Stimulated activated CD4-positive, alpha-beta T cell treated with anti-CD3 and anti-CD28 coated beads, TNF-alpha, amount 100 ng/mL, for 48 hours (primary cell): ENCODE measurements at places on chromosomes 16 and 17.

DNA sequence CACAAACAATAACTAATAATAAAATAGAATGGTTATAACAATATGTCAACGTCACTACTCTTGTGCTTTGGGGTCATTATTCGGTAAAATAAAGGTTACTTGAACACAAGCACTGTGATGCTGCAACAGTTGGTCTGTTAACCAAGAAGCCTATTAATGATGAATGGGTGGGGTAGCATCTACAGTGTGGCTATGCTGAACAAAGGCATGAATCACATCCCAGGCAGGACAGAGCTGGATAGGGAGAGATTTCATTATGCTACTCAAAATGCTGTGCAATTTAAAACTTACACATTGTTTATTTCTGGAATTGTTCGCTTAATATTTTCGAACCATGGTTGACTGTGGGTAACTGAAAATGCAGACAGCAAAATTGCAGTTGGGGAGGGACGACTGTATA, 9.1 kb upstream of the HS3ST2 start:
- no peak for DNase-seq

DNA sequence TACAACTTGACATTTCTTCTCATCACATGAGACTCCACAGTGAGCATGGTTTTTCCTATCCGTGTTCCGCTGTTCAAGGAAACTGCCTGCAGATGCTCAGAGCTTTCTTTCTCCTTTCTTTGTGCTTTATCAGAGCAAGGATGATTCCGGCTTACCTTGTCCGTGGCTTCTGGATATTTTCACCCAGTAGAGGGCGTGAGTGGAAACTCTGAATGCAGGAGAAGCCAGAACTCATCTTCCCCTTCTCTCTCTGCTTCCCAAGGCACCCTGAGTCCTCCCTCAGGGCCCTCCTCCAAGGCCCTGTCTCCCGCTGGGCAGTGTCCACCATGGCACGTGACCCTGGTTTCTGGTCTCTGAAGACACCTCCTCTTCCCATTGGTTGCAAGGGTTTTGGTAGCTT, 721.1 kb upstream of the RBFOX1 start:
- DNase-seq, result no peak

DNA sequence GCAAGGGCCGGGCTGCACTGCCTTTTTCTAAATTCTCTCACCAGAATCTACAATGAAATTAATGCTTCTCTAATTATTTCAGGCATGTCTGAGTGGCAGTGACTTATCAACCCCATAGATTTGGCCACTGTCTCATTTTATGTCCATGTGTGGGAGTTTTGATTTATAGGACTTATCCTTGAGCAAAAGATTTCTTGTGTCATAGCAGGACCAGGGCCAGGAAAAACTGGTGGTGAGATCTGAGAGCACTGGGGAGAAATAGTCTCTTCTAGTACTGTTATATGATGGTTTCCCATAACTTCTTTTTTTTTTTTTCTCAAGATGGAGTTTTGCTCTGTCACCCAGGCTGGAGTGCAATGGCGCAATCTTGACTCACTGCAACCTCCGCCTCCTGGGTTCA, 1.5 kb upstream of the KRT23 start:
- no peak for DNase-seq

DNA sequence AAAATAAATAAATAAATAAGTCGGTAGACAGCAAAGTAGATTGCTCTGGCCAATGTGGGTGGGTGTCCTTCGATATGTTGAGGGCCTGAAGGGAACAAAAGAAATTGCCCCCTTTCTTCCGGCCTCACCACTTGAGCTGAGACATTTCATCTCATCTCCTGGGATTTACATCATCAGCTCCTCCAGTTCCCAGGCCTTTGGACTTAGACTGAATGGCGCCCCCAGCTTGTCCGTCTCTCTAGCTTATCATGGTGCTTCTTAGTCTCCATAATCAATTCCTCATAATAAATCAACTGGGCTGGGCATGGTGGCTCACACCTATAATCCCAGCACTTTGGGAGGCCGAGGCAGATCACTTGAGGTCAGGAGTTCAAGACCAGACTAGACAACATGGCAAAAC, 13.8 kb upstream of the HAP1 start:
- no peak for DNase-seq

DNA sequence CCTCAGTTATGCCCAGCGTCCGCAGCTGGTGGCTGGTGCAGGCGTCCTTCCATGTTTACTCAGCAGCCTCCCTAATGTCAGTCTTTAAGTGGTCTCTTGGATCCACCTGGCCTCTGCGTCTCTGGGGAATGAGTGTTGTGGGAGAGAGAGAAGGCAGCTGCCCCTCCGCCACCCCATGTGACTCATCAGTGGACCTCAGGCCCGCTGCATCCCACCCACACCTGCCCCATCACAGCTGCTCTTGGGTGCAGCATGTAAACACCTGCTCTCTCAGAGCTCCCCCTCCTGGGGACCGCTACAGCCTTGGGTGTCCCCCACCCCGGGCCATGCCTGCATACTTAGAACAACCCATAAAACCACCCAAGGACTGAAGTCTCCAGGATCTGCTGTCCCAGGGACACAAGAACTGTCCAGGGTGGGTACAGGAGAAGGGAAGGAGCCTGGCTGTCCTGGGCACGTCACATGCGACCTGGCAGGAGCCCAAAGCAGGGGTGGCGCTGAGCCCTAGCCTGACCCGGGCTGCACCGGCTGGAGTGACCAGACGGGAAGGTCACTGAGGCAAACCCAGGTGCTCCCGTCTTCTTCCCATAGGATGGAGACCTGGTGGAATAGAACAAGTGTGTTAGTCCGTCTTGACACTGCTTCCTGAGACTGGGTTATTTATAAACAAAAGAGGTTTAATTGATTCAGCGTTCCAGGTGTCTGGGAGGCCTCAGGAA, 4.2 kb downstream of the C16orf90 start:
- no peak for DNase-seq

- DNase-seq, result no peak
Measured at GRCh38 chr17:80833952-80834892, 157.4 kb upstream of the CHMP6 start.

- no peak for DNase-seq
Measured at GRCh38 chr16:27489906-27490305, 59.8 kb downstream of the GTF3C1 start.

GRCh38 chr16:9345880-9346279, 254.4 kb downstream of the HAPSTR1 start:
- no peak for DNase-seq

- DNase-seq, result no peak
Measured at GRCh38 chr17:49894761-49895160, 46.9 kb upstream of the TAC4 start.

GRCh38 chr16:64089697-64090096, 1032.2 kb downstream of the CDH11 start:
- no peak for DNase-seq

DNA sequence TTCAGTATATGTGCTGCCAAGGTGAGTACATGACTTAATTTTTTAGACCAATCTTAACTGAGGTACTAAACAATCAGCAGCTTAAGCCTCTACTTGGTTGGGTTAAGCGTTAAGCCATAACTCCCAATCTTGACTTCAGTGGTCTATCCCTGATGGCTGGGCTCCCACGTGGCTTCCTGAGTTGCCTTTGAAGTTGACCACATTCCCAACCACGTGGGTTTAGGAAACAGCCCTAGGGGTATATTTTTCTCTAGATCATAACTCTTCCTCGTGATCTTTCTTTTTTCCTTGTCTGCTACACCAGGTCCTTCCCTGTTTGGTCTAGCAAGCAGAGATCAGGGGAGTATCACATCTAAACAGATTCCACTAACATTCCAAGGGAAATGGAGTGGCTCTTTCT, 20.1 kb upstream of the PIRT start:
- DNase-seq, result no peak

DNA sequence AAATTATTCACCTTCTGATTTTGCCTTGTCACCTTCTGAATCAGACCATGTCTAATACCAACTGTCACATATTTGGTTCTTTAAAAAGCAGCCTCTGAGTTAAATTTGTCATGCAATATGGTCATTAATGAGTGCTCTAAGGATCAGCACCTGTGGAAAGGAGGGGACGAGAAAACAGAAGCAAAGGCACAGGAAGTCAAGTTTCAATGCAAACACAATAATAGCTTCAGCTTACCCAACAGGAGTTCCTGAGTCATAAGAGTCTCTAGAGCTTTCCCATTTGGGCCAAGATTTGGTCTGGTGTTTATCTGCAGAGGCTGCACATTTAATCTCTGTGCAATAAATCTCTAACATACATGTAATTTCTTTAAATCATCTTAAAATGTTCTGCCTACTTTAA, 889.8 kb downstream of the CDH8 start:
- DNase-seq, result no peak

DNA sequence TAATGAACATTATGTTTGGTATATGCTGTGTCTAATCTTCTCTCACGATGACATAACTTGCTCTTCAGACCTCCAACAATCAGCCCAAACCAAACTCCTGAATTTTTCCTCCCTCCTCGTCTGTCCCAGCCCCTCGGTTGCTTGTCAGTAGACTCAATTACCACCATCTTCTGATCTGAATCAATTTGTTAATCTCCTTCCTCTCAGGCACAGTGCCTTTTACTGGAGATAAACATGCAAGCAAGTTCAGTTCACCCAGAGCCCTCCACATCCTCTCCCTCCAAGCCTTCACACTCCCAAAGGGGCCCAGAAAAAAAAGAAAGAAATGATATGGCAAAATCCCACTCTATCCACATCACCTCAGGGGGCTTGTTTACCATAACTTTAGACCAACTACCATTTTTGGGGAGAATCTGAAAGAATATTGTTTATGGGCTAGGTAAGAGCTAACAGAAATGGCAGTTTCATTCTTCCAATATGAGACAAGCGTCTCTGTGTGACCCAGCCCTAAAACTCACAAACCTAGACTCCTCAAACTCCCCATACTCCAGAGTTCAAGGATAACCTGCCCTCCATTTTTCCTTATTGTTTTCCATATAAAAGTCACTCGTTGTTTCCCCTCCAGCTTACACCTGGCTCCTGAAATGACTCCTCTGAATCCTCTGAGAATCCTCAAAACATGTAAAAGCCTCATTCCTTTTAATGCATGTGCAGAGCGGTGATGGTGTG, 1.5 kb downstream of the TEX2 start:
- DNase-seq, result no peak

DNA sequence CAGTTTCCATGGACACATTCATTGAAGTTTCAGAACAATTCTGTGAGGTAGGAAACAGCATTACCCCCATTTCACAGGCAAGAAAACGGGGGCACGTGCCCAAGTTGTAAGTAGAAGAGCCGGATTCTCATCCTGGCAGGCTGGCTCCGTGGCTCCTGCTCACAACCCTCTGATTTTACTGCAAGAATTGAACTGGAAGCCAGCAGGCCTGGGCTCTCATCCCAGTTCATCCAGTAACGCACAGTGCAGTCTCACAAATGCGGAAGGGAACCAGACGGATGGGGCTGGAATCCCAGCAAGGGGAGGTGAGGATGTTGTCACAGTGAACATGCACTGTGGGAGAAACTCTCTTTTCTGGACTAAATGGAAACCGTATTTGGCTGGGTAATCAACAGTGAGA, 40.7 kb upstream of the DOC2B start:
- DNase-seq, result no peak

GRCh38 chr17:69444023-69444422, 29.5 kb downstream of the MAP2K6 start:
- no peak for DNase-seq

DNA sequence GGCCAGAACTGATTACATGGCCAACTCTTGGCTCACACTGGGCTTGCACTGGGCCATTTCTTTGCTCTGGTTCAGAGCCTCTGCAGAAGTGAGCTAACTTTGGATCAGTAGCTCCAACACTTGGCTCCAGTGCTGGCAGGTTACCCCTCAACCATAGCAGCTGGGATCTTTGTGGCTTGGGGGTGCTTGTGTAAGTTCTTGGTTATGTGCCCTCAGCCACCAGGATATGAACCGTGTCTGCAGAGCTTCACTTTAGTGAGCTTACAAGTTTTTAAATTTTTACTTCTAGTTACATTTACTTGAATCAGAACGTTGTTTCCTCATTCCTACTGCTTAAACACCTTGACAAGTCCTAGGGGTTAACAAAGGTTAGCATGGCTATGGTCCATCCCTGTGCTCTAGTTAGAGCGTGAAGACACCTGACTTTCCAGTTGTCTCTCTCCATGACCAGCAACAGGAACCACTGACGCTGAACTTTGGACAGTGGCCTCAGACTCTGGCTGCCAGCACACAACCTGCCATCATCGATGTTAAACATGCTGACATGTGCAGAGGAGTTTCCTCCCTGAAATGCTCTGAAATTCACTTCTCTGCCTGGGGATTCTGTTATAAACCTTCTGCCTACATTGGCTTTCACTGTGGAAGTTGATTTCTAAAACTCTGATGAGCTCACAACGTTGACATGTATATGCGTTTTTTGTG, 4.1 kb downstream of the PDF start:
- DNase-seq, result no peak

- no peak for DNase-seq
Measured at GRCh38 chr16:27531826-27532800, 17.6 kb downstream of the GTF3C1 start.

DNA sequence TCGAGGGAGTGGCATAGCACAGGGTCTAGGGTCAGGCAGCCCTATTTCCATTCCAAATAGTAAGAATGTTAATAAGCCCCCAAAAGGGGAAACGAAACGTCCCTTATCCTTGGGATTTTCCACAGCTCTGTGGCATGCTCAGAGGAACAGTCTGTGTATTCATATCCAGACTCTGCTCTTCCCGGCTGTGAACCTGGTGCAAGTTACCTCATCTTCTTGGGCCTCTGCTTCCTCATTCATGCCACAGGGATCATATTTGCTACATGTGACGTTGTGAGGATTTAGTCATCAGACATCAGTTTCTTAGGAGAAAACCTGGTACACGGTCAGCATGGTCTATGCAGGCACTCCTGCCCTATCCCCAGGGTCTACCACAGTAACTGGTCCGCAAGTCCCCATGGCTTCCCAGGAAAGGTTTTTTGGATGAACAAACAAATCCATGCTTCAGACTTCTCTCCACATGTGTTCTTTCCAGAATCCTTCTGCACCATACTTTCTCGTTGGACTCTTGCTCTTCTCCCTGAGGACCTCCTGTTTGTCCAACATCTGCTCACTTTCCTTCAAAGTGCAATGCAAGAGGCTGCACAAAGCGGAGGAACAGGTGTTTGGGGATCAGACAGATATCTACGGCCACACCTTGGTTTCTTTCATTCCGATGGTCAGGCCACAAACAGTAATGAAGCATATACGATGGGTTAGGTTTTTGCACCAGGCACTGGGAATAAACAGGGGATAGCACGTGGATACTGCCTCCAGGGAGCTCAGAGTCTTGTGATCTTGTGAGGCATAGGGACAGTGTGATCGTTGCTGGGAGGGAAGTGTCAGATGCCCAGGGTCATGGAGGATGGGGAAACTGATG, 17.7 kb downstream of the GLP2R start:
- no peak for DNase-seq

- DNase-seq, result no peak
Measured at GRCh38 chr17:78092794-78093324, 35.7 kb downstream of the TMC6 start.
